ENCODE measurements at places on chromosomes 12 and 14. TPM values are rescaled to one million over a fixed set of nuclear protein-coding genes. Genes with fewer than 3 reads are reported as not detected.

GRCh38 chr12:129530984-129531383 is 372.8 kb downstream of the TMEM132D start:
- peak; percentile 83 for DNase-seq

- peak; percentile 12 for DNase-seq
Observed at GRCh38 chr14:70097576-70098249, 91.0 kb downstream of the SLC8A3 start.

SLC38A1 gene
- total RNA-seq: 154 TPM

CLEC1B gene
- not detected for total RNA-seq

DNA sequence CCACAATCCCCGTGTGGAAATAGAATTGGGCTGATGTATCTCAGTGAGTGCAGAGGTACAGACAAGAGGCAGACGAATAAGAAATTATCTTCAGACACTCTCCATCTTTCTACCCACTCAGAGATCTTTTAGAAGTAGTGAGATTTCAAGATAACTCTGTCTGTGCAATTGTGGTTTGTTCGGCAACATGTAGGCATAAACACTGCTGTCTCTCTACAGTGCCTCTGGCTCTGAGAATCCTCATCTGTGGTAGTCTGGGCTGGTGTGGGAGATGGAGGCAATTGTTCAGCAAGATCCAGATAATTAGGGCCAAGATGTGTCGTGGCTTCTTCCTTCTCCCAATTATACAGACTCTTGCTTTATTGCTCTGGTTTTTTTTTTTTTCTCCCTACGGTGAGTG is 3.1 kb downstream of the HOXC13 start:
- DNase-seq: no peak

DNA sequence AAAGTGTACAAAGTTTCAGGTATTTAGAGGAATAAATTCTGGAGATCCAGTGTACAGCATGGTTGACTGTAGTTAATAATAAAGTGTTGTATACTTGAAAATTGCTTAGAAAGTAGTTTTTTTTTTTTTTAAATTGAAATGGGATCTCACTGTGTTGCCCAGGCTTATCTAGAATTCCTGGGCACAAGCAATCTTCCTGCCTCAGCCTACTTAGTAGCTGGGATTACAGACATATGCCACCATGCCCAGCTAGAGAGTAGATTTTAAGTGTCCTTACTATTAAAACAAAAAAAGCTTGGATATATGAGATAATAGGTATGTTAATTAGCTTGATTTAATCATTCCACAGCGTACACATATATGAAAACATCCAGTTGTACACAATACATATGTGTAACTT is 27.7 kb downstream of the FUT8 start:
- no peak for DNase-seq

DNA sequence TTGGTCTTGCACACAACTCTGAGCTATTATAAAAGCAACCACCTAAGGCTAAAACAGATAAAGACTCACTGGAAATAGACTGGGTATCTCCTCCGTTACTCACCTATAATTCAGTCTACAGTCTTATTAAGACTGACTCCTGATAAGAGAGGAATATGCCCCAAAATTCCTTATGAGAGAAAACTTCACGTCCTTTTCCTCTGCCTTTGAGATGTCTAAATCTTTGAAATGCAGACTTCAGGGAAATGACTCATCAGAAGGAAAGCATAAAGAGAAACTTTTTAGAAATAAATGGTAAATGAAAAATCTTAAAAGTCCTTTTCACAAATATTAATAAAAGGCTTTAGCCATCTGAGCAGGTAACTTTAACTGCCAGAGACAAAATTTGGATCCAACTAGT is 187.5 kb upstream of the RTL1 start:
- no peak for DNase-seq

FAR2 gene
- 15.2 TPM for total RNA-seq

SELPLG gene
- total RNA-seq: 2.2 TPM

CACNA1C gene
- total RNA-seq: 6.5 TPM

GRCh38 chr12:123225443-123225842 is 7.5 kb downstream of the MPHOSPH9 start:
- no peak for DNase-seq

SLC41A2 gene
- 19.2 TPM for total RNA-seq

TSPAN11 gene
- total RNA-seq: 27.1 TPM

DNA sequence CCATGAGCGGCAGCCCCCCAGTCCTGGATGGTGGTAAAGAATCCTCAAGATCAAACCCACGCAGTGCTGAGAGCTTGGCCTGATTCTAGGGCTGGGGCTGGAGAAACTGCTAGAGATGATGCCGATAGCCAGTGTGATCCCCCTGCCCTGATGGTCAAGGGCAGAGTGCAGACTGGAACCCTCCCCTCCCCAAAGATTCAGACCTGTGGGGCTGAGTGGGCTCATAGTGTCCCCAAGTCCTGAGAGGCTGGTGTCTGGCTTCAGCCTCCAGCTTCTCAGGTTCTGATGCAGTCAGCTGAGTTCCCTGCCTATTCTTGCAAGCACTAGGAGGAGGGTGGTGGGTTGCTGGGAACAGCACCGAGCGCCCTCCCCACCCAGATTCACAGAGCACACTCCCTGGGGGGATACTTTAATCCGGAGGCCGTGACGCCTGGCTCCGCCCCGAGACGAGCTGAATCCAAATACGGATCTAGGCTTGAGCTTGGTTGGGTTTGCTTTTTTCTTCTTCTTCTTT is 11.9 kb downstream of the RHOF start:
- DNase-seq: peak; percentile 84

DNA sequence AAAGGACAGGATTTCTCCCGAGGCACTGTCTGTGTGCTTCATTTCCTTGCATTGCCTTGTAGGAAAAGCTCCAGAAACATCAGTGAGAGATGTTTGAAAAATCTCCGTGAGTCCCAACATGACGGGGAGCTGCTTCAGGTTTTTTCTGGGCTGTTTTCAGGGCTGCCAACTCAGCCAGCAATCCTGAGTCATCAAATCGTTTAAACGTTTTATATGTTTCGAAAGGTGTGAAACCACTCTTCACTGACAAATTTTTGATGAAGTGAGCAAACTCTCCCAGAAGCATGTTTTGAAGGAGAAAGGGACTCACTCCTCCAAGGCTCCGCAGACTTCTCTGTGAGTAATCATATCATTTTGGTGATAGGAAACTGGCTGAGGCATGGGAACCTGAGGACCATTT is 240.5 kb downstream of the TMEM132C start:
- no peak for DNase-seq

DNA sequence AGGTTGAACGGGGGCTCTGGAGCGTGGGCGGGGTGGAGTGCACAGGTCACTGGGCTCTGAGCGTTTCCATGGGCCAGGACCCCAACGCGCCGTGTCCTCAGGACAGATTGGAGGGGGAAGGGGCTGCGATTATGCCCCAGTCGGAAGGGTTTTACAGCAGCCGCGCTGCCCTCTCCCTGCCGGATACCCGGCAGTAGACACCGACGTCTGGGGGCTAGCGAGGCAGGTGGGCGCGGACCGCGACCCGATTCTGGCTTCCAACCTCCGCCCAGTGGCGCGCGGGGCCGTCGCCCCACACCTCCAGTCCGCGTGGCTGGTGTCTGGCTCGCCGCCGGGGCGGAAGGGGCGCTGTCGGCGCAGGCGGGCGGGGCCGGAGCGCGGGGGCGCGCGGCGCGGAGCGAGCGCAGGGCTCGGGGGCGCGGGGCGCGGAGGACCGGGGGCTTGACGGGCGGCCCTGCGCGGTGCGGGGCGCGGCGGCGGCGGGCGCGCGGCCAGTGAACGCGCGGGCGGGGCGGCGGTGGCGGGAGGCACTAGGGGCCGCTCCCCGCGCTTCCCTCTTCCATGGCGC is 2.4 kb upstream of the KIF26A start:
- no peak for DNase-seq

KRT78 gene
- total RNA-seq: 64.7 TPM

DNA sequence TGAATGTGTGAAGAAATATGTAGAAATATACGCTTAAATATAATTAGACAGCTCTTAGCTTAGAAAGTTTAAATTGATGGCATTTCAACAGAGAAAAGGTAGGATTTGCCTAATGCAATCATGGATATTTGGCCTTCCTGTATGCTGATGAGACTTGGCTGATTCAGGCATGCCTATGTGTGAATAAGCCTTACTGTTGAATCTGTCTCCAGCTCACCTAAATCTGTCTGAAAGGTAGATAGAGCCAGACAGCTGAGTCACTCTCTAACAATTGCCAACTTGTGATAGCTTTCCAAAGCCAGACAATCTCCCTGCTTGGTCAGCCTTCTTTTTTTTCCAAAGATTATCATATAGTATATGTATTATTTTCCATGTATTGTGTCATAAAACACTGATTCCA is 92.8 kb upstream of the FLRT2 start:
- no peak for DNase-seq

DNA sequence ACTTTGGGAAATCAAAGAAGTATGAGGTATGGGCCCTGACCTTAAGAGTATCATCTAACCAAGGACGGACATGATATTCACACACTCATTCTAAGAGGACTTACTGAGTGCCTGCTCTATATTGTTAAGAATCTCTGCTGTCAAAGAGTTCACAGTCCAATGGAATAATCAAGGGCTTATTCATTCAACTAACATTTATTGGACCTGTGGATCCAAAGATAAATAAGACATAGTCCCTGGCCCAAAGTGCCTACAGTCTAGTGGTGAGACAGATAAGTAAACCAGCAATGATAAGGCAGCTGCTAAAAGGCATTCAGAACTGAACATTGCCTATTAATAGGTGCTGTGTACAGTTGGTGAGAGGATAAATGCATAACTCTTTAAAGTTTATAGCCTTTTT is 11.0 kb downstream of the WDR20 start:
- DNase-seq: peak; percentile 12

- no peak for DNase-seq
Observed at GRCh38 chr12:48336061-48336460, 14.7 kb downstream of the ZNF641 start.

DNA sequence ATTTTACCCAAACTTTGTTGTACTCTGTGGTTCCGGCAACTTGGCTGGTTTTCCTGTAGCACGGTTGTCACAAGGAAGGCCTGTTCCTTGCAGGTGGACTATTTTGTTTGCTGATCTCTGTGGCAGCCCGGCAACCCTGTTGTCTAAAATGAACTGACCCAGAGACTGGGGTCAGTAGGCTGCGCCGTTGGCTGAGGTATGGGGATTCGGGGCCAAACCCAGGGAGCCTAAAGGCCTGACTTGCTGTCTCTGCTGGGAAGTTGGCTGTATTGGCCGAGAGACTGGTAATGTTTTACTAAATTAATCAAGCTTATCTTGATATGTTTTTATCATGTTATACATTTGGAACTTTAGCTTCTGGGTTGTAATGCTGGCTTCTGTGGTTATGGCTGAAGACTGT is 13.8 kb downstream of the SMIM41 start:
- DNase-seq: no peak

GRCh38 chr12:30643366-30643765 is 52.3 kb downstream of the IPO8 start:
- DNase-seq: no peak

DNA sequence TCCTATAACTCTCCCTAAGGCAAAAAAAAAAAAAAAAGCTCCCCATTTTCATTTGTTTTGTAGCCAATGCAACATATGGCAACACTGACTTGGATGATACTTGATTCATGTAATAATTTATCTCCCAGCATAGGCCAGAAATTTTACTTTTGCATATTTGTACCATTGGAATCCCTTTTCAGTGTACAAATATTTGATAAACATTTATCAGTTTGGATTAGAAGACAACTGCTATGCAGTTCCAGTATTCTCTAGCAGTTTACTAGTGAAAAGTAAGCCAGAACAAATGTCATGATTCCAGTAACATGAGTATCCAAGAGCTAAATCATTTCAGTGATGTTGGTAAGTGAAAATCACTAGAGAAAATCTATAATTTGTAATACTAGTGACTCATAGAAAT is 392.3 kb downstream of the CCER1 start:
- DNase-seq: no peak

GRCh38 chr12:67453191-67453590 is 184.0 kb downstream of the CAND1 start:
- DNase-seq: no peak

GRCh38 chr14:84282618-84283017 is 1247.3 kb upstream of the FLRT2 start:
- DNase-seq: no peak

- peak; percentile 42 for DNase-seq
Observed at GRCh38 chr12:71691504-71692129, 5.7 kb downstream of the TMEM19 start.

SIX6 gene
- total RNA-seq: not detected

DNA sequence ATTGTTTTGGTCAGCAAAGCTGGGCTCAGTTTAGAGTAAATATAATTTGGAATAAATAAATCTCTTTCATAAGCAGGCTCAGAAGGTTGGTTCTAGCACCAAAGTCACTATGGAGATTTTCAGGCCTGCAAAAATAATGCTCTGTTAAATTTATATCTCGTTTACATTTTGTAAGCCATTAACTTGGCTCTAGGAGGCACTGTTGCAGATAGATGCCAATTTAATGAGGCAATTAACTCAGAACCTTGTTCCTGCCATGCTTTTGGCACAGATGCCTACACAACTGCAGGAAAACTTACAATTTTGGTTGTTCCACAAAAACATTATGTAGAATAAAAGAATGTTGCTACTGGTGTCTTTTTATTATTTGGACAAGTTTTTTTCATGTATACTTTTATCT is 428.1 kb downstream of the FLRT2 start:
- DNase-seq: no peak

ZC2HC1C gene
- total RNA-seq: 0.62 TPM

DNA sequence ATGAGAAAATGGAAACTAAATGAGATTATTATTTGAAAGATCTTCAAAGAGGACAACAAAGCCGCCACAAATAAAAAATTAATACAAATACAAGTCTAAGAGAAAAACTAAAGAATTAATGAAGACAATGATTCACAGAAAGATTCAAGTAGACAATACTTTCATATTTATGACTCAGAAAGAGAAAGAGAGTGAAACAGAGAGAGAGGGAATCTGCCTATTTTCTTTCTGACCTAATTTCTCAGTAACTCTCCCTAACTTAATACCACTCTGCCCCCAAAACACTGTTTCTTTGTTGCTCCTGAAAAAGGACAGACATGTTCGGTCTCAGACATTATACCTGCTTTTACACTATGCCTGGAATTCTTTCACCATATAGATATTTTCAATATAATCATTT is 259.1 kb downstream of the SLC6A15 start:
- DNase-seq: no peak

GRCh38 chr12:111642681-111643426 is 42.9 kb downstream of the BRAP start:
- no peak for DNase-seq

DNA sequence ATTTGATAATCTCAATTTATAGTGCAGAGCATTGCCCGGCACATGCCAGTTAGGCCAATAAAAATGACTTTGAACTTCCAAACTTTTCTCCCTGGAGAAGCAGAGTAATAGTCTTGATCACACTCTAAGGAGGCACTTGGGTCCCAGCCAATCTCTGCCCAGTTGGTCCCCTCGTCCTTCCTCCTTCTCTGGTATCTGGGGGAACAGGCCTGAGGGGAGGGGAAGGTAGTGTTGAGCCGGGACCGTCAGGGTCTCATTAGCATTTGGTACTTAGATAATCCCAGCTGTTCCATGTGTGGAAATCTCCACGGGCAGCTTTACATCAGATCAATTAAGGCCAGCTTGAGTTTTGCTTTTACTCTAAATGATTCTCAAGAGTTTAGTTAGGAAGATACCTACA is 70.1 kb downstream of the ZNF641 start:
- no peak for DNase-seq
